ENCODE measurements at places on chromosomes 3 and 15.

GRCh38 chr3:166731701-166732100, 648.4 kb downstream of the ZBBX start:
- no peak for DNase-seq

DNA sequence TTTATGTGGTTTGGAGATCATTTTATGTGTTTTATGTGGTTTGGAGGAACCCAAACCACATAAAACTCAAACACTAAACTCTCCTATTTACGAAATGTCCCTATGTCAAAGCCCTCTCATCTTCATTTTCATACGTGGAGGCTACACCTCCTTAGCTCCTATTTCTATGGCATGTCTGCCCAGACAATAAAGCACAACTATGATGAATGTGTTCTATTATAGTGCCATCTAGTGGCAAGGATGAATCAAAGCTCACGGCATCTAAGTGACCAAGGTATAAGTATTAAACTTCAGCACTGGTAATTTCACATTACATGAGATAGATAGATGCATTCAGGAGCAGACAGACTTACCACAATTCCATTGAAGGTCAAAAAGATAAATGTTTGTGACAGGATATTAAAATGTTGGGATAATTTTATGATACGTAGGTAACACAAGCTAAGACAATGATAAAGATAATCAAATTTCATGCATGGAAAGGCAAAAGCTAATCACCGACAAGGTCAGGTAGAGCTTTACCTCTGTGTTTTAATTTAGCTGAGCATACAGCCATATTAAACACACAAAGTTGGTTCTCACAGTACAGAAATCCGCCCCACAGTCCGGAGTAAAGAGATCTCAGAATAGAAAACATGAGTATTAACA, 130.6 kb upstream of the FHIT start:
- peak; percentile 34 for DNase-seq

GRCh38 chr3:159852821-159853505, 135.7 kb upstream of the IL12A start:
- DNase-seq: no peak

- DNase-seq: no peak
These were observed 25.3 kb downstream of the LRRC57 start for GRCh38 chr15:42523331-42523730.

DNA sequence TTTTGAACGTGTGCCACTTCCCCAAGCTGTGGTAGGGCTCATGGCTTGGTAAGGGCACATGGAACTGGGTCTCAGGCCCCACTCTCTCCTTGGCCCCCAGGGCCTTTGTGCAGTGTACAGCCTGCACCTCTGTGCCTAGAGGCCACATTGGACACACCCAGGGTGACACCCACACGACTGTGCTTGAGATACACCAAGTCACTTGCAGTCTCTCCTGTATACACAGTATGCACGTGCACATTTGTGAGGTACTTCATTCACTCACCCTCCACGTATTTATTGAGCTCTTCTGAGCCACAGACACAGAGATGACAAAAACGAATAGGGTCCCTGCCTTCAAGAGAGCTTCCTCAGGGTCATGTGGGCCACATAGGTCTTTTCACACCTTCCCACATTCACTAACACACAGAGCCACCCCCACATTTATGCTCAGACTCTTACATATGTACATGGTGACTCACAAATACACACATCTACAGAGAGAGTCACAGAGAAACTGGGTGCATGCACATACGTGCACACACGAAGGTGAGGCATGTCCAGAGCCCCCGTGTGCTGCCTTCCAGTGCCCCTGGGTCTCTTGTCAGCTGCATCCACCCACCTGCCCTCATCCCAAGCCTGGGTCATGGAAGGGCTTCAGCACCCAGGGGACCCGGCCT, 9.8 kb upstream of the TMEM115 start:
- no peak for DNase-seq

GRCh38 chr15:42058791-42059190, 35.6 kb downstream of the PLA2G4D start:
- DNase-seq: no peak

DNA sequence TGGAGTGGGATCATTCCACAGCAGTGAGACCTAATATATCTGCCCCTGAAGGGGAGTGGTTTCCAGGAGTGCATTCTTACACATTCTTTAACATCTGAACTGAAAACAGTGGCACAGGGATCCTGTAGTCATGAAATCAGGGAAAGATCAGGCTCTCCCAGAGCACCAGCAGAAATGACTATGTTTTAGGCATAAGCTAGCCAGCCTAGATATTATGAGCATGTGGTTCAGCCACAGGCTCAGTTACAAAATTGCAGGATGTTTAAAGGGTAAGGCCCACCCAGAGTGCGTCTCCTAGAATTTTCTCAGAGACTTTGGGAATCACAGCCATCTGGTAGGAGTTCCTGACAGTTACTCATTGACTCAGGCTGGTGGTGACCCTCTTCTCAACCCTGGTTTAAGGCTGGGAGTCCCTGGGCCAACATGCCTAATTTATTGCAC, 20.9 kb downstream of the FSTL1 start:
- no peak for DNase-seq

GRCh38 chr3:51622868-51623267, 48.2 kb upstream of the TEX264 start:
- DNase-seq: no peak

DNA sequence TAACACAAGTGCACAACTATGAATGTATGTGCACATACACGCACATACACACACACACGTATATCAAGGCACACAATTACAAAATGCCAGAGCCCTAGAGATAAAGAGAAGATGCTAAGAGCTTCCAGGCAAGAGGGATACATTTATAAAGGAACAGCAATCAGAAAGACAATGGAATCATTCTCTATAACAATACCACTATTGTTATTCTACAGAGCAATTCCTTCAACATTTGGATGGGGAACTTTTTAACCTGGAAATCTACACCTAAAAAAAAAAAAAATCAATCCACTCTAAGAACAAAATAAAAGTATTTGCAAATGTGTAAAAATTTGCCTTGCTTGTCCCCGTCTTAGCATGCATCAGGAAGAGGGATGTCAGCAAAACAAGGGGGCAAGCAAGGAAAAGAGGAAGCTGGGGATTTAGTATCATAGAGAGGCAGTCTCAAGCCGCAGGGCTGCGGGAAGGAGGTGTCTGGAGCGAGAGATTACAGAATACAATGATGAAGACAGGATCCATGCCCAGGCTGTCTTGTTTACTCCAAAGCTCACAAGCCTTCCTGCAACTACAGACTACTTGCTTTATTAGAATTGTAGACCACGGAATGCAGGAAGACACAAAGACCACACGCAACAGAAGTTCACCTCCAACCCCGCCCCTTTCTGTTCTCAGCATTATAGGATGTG, 220.2 kb downstream of the NTRK3 start:
- no peak for DNase-seq

DNA sequence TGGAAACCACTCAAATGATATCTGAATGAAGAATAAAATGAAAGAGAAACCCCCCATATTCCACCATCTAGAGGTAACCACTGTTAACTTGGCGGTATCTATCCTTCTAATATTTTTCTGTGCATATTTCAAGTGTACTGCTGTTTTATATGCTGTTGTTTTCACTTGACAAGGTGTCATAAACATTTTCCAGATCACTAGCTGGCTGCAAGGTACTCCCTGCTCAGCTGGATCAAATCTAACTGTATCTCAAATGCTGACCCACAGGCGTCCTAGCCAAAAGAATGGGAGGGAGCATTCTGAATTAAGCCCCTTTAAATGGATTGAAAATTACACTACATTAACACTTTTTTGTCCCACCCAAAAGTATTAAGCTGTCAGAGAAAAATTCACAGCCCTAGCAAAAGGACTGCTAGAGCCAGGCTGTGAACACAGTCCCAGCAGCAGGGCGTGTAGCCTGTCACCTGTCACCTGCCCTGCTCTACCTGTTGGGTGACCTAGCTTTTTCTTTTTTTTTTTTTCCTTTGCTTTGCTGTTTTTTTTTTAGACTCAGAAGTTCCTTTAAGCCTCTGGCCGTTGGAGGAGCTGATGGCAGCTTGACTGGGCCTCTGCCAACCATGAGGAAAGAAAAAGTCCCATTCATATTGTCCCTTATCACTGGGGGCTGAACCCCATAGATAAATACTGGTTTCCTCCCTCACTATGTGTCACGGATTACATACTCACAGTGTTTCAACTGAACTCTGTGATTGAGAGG, 93.7 kb upstream of the TSC22D2 start:
- DNase-seq: no peak

DNA sequence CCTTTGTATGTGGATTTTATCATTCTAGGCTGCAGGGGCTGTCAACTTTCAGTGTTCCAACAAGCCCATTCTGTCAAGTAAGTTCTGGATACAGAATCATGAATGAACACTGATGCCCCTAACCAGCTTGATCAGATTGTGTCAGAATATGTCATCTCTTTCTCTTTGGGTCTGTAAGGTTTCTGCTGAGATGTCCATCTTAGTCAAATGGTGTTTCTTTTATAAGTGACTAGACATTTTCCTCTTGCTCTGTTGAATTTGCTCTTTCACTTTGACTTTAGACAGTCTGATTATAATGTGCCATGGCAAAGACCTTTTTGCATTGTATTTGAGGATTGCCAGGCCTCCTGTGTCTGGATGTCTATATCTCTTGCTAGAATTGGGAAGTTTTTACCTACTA, 660.9 kb upstream of the CBLB start:
- no peak for DNase-seq

GRCh38 chr3:110391640-110392395, 679.8 kb upstream of the NECTIN3 start:
- no peak for DNase-seq

- DNase-seq: no peak
These were observed 3.2 kb upstream of the GPR171 start for GRCh38 chr3:151206201-151206600.

DNA sequence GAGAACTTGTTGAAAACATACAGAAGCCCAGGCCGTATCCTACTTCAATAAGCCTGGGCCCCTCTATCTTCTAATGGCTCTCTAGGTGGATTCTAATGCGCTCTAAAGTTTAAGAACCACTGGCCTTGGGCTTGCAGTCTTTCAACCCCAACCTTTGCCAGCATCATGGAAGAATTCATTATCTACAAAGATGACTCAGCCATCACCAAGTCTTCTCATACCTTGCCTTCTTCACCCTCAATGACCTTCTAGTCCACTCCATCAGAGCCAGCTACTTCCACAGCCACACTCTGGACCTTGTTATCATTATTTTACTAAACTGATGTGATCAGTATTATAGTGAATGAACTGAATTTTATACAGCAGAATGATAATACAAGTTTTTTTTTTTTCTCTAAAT, 16.9 kb upstream of the TIPARP start:
- no peak for DNase-seq

GRCh38 chr3:24604215-24604614, 109.6 kb upstream of the THRB start:
- DNase-seq: no peak

- no peak for DNase-seq
These were observed 37.2 kb downstream of the MGLL start for GRCh38 chr3:127784865-127785710.

DNA sequence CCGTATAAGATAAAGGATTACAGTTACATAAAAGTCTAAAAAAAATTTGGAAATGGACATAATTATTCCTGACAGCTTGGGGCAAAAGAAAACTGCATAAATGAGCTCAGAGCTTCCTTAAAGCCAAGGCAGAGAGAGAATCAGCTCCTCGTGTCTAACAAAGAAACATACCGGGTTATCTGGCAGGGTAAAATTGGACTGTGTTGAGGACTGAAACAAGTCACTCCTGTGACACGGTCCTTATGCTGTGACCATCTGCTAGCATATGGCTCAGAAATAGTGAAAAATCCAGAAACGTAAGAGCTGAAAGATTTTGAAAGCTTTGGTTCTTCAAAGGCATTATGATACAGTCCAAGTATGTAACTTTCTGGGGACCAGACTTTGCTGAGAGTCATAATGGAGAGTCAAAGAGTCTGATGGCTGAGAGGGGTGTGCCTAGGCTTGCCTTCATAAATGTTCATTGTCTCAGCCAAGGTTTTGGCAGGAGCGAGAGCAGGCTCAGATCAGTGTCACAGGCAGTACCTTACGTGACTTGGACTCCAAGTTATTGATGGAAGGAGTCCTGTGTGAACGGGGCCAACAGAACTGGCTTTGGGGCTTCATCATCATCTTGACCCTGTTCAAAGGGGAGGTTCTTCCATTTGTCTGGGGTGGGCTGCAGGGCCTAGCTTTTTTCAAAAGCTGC, 12.5 kb downstream of the MAP6D1 start:
- no peak for DNase-seq

GRCh38 chr3:184525337-184526087, 36.1 kb upstream of the EPHB3 start:
- no peak for DNase-seq

GRCh38 chr3:38154033-38154494, 11.3 kb upstream of the OXSR1 start:
- no peak for DNase-seq

- DNase-seq: no peak
These were observed 76.6 kb upstream of the SNRPN start for GRCh38 chr15:24878153-24878552.

DNA sequence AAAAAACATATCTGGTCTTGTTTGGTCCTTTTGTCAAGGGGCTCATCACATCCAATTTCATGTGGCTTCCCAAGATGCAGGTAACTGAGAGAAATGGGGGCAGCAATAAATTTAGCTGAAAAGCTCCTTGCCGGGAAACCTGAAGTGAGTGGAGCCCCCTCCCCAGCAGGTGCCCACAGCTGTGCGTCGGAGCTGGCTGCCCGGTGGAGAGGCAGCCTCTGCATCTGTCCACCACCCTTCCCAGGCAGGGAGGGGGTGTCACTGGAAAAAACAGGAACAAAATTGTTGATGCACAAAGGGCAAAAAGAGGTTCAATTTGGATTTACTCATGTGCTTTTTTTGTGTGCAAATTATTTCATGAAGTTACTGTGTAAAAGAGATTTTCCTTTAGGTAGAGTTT, 249.4 kb upstream of the LYSMD4 start:
- no peak for DNase-seq

GRCh38 chr3:126155819-126156218, 24.6 kb downstream of the ALDH1L1 start:
- DNase-seq: no peak

DNA sequence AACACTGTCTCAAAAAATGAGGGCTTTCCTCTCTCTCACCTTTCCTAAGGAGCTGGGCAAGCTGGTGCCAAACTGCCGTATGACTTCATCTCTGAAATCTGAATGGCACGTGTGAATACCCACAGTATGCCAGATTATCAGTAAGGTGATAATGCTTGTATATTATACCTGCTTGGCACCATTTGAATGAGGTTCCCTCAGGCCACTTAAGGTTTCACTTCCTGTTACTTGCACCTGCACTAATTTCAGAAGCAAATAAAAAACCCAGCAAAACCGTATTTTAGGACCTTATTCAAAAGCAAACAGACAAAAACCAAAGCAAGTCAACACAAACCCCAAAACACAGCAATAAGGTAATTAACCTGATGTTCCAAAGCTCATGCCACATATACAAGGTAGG, 19.7 kb downstream of the FOXP1 start:
- peak; percentile 73 for DNase-seq

DNA sequence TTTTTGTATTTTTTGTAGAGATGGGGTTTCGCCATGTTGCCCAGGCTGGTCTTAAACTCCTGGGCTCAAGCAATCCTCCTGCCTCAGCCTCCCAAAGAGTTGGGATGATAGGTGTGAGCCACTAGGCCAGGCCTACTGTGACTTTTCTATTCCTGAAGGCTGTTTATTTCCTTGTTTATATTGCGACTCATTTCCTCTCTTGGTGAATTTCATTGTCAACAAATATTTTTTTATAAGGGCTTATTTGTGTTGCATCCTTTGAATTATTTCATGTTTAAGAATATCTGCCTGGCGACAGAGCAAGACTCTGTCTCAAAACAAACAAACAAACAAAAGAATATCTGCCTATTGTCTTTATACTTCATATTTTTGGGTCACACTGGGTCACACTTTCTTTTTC, 29.4 kb upstream of the MCCC1 start:
- DNase-seq: no peak

GRCh38 chr3:9013782-9014563, 50.7 kb upstream of the RAD18 start:
- DNase-seq: no peak

Measured in germinal center (tissue), 1 donor.